ENCODE measurements at places on chromosomes 5 and 9. TPM values are rescaled to one million over a fixed set of nuclear protein-coding genes. Genes with fewer than 3 reads are reported as not detected.

Gene TMED7
- total RNA-seq: 36.8 TPM

Gene CD14
- 0.26 TPM for total RNA-seq

Gene IRGM
- total RNA-seq: 2.4 TPM

Gene DAPK1
- total RNA-seq: 3.9 TPM

Gene TMOD1
- total RNA-seq: 1.3 TPM

Gene LECT2
- not detected for total RNA-seq

Gene DIRAS2
- total RNA-seq: not detected

Gene DNAI1
- not detected for total RNA-seq

Gene ANKRD18B
- 2.2 TPM for total RNA-seq

Gene GRIA1
- total RNA-seq: not detected

Gene KCNV2
- total RNA-seq: not detected

Gene ORM2
- not detected for total RNA-seq

Gene SLC24A2
- total RNA-seq: not detected

Gene HAVCR2
- 12.6 TPM for total RNA-seq

Gene WNT8A
- not detected for total RNA-seq

Gene TLR4
- not detected for total RNA-seq

Gene FIBCD1
- not detected for total RNA-seq

Gene FOXD1
- total RNA-seq: 0.23 TPM

Gene CDH9
- not detected for total RNA-seq

Gene SEMA6A
- not detected for total RNA-seq

Gene SPINK7
- not detected for total RNA-seq

Gene ACTL7A
- not detected for total RNA-seq

Gene DIPK1B
- total RNA-seq: 0.21 TPM

Gene PITX1
- 0.18 TPM for total RNA-seq

Gene TPRN
- total RNA-seq: 5.8 TPM

Gene PTPA
- 71.9 TPM for total RNA-seq

Gene GOLM1
- total RNA-seq: 1.4 TPM

Gene ZNF483
- 2.5 TPM for total RNA-seq

Gene CA9
- 2.9 TPM for total RNA-seq

Gene SLC4A9
- 0.21 TPM for total RNA-seq

Gene PKD2L2
- total RNA-seq: not detected

Gene C5orf52
- not detected for total RNA-seq

Gene SLC31A2
- total RNA-seq: 2.7 TPM

Gene FAM153A
- 54.0 TPM for total RNA-seq

Gene PAX5
- 0.21 TPM for total RNA-seq

Gene FOXD4L5
- not detected for total RNA-seq

Gene FAM78A
- 52.3 TPM for total RNA-seq

Gene PRPF4
- total RNA-seq: 51.5 TPM

Gene TRIO
- total RNA-seq: 11.3 TPM

Gene CKMT2
- total RNA-seq: not detected

Gene CATSPER3
- 0.40 TPM for total RNA-seq

Gene CCDC171
- total RNA-seq: 2.9 TPM

Gene SHROOM1
- total RNA-seq: 0.89 TPM

Gene GRXCR2
- not detected for total RNA-seq

Gene CAMK4
- 49.4 TPM for total RNA-seq

Gene GLRA1
- not detected for total RNA-seq

Gene SLC45A2
- total RNA-seq: not detected

Gene FOXI1
- not detected for total RNA-seq

Gene SLC25A2
- 0.30 TPM for total RNA-seq

Gene TEK
- total RNA-seq: not detected

Gene IRX4
- total RNA-seq: not detected
